ENCODE measurements at places on chromosomes 2 and 18. TPM values are rescaled to one million over a fixed set of nuclear protein-coding genes. Genes with fewer than 3 reads are reported as not detected.

Gene ANKRD62
- total RNA-seq: not detected

Gene EFEMP1
- total RNA-seq: 72.3 TPM

Gene FAM124B
- 1.1 TPM for total RNA-seq

Gene BMP10
- total RNA-seq: 0.19 TPM

Gene DUSP11
- total RNA-seq: 10.6 TPM

Gene METAP1D
- 6.7 TPM for total RNA-seq

Gene VIT
- 8.5 TPM for total RNA-seq

Gene WDR33
- 38.9 TPM for total RNA-seq

Gene LYPD6
- total RNA-seq: 0.08 TPM

Gene FSHR
- total RNA-seq: not detected
